ENCODE measurements at places on chromosomes 5 and 9. TPM values are rescaled to one million over a fixed set of nuclear protein-coding genes. Genes with fewer than 3 reads are reported as not detected.

DNA sequence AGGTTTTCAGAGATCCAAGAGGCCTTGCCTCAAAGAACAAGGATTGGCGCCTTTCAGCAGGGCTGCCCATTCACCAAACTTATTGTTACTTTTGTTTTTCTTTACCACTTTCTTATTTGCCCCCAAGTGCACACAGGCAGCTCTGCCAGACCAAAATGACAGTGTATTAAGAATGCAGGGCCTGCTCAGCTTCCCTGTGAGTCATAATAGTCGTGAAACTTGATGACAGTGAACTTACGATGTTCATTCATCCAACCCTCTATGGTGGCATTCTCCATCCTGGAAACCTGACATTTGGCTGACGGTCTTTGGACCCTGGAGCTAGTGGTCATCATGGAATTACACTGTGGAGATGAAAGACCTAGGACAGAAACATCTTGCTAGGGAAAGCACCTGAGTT is 44.3 kb downstream of the UBE2QL1 start:
- H3K27ac ChIP-seq, result no peak overlapping the region
- no peaks in the 10 kb centered on the region for H3K27me3 ChIP-seq
- peaks cover 3% of the 10 kb centered on the region for H3K4me1 ChIP-seq
- no peak overlapping the region for H3K4me3 ChIP-seq

GRCh38 chr9:95545831-95546567 is 29.2 kb upstream of the PTCH1 start:
- H3K27me3 ChIP-seq, result no peaks in the 10 kb centered on the region
- no peaks in the 10 kb centered on the region for H3K36me3 ChIP-seq
- H3K4me1 ChIP-seq, result no peaks in the 10 kb centered on the region
- no peak overlapping the region for H3K27ac ChIP-seq
- no peak for DNase-seq
- H3K4me3 ChIP-seq, result no peak overlapping the region

DNA sequence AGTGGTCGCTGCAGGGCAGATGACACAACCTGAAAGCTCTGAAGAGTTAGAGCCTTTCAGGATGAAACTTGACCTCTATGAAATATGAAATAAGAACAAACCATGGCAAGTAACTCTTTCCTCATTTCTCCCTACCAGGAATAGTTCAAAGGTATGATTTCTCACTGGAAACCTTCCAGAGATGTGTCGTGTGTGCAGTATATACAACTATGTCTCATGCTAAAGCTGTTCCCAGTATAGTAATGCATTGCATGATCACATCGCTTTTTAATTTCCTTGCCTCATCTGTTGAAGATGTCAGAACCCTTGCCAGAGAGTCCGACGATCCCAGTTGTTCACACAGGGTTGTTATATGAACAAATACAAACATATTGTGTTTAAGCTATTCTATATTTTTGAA is 45.8 kb upstream of the RGMB start:
- no peak overlapping the region for H3K27ac ChIP-seq
- H3K27me3 ChIP-seq, result no peaks in the 10 kb centered on the region
- no peaks in the 10 kb centered on the region for H3K36me3 ChIP-seq

GRCh38 chr5:133916479-133916878 is 51.9 kb downstream of the C5orf15 start:
- H3K27me3 ChIP-seq, result no peaks in the 10 kb centered on the region
- H3K27ac ChIP-seq, result no peak overlapping the region
- H3K4me1 ChIP-seq, result peaks cover 7% of the 10 kb centered on the region
- DNase-seq, result no peak

- no peaks in the 10 kb centered on the region for H3K4me1 ChIP-seq
- H3K36me3 ChIP-seq, result no peaks in the 10 kb centered on the region
- no peak overlapping the region for H3K4me3 ChIP-seq
- H3K27ac ChIP-seq, result no peak overlapping the region
- no peaks in the 10 kb centered on the region for H3K27me3 ChIP-seq
These were observed 26.6 kb downstream of the MAPKAP1 start for GRCh38 chr9:125680445-125680844.

DNA sequence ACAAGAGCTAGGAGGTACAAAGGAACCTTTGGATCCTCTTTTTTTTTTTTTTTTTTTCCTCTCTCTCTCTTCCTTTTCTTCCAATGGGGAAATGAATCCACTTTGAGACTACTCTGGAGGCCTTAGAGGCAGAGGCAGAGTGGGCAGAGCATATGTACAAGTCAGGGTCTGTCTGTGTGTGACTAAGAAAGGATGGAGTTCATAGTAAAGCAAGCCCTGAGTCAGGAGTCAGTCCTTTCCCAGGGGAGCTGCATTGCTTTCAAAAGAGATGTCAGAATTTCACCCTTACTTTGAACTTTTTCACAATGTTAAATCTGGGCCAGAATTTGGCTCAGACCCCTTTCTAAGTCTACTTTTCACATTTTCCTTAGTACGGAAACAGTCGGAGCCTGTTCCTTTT is 792.4 kb upstream of the C9orf72 start:
- H3K27me3 ChIP-seq, result no peaks in the 10 kb centered on the region
- no peak overlapping the region for H3K27ac ChIP-seq
- H3K36me3 ChIP-seq, result no peaks in the 10 kb centered on the region
- no peaks in the 10 kb centered on the region for H3K4me1 ChIP-seq
- H3K4me3 ChIP-seq, result no peak overlapping the region

DNA sequence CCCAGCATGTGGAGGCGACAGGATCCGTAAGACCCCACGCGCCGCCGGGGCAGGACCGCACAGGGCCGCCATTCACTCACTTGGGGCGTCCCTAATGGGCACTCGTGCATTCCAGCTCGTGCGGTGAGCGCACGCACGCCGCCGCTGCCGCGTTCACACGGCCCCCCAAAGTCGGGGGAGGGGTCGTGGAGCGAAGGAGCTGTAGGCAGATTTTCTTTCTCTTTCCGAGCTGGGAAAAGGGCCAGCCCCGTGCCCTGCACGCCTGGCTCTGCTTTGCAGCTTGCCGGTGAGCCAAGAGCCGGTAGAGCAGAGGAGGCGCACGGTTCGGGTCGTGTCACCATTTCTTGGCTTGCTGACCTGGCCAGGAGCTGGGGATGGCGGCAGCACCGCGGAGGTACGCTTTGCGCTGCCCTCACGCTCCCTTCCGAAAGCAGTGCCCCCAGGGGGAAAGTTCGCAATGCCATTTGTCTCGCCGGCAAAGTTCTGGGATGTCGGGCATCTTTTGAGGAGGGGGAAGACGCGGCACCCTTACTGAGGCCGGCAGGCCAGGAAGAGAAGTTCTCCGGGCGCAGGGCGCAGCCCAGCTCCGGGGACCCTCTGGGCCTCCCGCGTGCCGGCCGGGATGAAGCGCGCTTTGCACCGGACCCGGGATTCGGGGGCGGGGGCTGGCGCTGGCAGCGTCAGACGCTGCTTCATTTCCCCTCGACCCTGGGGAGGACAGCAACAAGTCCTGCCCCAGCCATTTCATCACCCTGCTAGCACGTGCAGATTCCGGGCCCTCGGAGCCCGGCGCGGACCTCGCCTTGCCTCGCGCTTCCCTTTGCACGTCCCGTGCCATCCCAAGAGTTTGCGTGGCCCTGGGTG is 898 bp downstream of the STC2 start:
- DNase-seq, result no peak
- no peaks in the 10 kb centered on the region for H3K36me3 ChIP-seq
- H3K27me3 ChIP-seq, result no peaks in the 10 kb centered on the region

GRCh38 chr9:6006749-6007057 is 8.7 kb downstream of the RANBP6 start:
- H3K27ac ChIP-seq, result no peak overlapping the region
- no peaks in the 10 kb centered on the region for H3K27me3 ChIP-seq
- H3K4me1 ChIP-seq, result peaks cover 17% of the 10 kb centered on the region
- no peak for DNase-seq

The ACER2 gene
- total RNA-seq, result 2.8 TPM

The PTGES gene
- not detected for total RNA-seq

The FBXO38 gene
- 23.8 TPM for total RNA-seq

The TMCO6 gene
- 45.5 TPM for total RNA-seq

The CNTFR gene
- 0.71 TPM for total RNA-seq

The SLC6A19 gene
- 0.49 TPM for total RNA-seq

The SGCD gene
- total RNA-seq, result 0.67 TPM

All from right lobe of liver (tissue), 6 donors.